ENCODE measurements at places on chromosomes 2 and 18.
A peak's percentile ranks its signal among the peaks of the same experiment; 100 is the strongest.

DNA sequence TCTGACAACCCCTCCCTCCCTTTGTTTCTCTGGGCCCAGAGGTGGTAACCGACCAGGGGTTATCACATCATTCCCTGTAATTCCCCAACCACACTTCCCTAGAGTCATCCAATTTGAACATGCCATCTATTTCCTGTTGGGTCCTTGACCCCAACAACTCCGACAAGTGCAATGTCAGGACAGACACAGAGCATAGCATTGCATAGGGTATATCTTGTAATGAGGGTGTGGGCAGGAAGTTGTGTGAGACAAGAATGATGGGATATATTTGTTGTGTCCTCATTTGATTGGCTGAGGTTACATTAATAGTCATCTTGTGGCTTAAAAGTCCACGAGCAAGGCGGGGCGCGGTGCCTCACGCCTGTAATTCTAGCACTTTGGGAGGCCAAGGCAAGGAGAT is 33.4 kb upstream of the CNOT11 start:
- no peak for DNase-seq

DNA sequence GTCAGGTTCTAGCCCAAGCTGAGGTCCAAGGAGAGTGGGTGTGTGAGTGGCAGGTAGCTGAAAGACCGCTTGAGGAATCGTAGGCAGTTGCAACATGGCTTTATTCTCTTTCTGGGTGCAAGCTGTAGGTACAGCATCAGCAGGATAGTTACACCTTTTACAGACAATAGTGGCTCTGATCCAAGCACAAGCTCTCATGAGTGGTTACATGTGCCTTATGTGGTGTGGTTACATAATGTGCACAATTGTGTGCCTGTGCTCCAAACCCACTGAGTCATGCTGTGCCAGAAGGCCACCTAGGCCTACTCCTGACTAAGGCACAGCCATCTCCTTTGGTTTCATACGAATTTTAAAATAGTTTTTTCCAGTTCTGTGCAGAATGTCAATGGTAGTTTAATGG is 227.6 kb downstream of the SATB2 start:
- DNase-seq, result no peak

DNA sequence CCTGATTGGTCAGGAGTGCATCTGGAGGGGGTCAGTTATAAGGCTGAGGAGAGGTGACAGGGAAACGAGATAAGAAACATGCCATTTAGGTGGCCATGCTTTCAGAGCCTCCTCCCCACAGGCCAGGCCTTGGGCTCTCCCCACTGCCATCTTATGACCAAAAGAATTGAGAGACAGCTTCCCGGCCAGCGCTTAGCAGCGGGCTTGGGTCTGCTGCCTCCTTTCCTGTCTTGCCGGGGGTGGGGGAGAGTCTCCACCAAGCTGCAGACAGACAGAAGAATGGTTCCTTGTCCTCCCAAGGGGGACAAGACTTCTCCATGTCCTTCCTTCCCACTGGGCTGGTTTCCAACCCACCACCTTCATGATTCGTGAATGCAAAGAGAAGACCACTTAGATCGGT is 171.3 kb downstream of the SMAD7 start:
- DNase-seq, result no peak

DNA sequence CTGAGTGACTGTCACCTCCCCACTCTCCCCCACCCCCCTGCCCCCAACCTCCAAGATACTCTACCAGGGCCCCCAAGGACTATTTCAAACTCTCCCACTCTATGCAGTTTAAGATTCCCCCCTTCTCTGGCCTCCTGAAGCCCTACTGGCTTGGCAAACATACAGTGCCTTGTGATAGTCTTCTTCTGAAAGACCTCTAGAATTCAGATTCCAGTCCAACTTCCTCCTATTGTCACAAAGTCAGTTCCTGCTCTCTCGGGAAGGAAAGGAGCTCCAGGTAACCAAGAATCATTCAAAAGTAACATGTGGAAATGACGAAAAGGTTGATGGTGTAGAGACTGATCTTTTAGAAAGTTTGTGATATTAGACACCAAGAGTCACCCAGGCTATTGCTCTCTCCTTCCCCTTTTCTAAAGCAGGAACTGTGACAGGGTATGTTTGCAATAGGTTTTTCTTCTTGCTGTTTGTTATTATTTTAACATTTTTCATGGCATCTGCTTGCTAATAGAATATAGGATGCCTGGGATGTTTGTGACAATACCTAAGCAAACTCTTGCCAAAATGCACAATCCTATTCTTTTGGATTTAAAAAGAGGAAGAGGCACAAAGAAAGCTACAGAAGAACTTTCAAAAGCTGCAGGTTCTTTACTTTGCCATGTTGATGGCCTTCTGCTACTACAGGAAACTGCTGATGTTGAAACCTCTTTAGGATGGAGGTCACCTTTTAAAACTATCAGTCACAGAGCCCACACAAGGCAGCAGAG is 93.5 kb upstream of the MGAT4A start:
- DNase-seq, result no peak

DNA sequence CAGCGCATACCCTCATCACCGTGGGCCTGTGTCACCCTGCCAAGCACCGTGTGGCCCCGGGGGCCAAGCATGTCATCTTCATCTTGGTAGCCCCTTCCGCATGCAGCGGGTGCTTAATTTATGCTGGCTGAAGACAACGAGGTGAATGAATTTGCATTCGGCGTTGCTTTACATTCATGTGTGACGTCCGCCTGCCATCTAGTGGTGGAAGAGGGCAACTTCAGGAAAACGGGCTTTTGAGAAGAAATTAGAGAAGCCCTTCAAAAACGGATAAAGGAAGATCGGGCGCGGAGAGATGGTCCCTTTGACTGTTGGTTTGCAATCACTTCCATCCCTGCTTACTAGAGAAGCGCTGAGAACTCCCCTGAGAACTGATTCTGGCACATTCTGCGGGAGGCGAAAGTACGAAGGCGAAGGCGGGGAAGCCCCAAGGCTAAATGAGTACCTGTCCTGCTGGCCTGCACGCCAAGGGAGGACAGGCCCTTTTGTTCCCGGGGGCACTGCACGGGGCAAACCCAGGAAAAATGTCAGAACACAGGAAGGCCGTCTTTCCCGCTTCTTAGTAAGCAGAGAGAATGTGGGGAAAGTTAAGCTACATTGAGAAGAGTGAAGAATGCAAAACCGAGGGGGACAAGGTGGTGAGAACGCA is 145.9 kb downstream of the ZNF516 start:
- DNase-seq, result peak; percentile 51

DNA sequence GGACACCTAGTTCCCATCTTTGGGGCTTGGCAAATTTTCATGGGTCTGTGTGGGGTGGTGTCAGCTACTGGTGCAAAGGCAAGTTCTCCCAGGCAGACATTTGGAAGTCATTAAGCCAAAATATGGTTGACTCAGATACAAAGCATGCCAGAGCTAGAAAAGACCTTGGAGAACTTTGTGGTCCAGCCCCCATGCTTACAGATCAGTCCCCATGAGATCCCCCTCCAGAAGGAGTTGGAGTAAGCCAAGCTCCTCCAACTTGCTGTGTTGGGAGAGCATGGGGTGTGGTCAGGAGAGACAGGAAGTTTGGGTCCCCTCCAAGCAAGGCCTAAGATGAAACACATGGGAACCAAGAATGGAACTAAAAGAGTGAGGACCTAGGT is 224.5 kb downstream of the CYP26B1 start:
- no peak for DNase-seq

DNA sequence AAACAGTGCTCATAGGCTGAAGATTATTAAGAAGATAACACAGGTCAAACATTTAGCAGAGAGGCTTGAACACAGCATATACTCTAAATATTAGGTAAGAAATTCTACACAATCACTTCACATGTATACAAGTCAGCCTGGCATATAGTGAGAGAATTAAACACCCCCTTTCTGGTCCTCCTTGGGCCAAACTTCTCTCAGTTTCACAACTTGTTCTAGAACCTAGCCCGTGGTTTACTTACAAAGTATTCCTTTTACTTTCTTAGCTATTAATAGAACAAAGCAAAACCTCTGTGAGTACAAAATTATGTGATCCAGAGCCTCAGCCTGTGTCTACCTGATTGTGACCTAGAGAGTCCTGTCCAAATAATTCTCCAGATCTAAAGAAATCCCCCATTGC is 562.8 kb downstream of the TNS1 start:
- no peak for DNase-seq

DNA sequence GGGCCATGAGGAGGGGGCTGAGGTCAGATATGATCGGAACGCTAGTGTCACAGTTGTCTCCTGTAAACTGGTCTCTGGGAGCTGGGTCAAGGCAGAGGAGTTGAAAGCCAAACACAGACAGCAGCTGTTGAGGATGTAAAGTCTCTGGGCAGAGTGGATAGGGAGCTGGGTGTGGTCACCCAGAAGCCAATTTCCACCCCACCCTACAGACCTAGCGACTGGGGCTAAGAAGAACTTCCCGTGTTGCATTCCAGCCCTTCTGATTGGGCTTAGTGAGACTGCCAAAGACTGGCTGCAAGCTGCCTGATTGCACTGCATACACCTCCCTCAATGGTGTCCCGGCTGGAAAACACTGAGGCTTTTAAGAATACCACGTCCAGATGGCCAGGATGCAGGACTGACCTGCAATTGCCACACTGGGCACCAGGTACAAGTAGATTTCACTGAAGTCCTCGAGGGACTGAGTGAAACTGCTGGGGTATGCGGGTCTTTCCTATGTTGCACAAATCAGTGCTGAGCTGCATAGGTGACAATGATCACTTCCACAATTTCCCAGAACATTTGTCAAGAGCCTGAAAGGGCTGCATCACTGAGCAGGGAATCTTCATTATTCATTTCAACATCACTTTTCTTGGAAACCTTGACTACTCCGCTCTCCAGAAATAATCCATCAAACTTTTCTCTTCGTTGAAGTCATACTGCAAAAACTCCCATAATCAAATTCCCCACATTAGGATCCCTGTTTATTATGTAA is 43.1 kb upstream of the EML4 start:
- DNase-seq, result no peak

DNA sequence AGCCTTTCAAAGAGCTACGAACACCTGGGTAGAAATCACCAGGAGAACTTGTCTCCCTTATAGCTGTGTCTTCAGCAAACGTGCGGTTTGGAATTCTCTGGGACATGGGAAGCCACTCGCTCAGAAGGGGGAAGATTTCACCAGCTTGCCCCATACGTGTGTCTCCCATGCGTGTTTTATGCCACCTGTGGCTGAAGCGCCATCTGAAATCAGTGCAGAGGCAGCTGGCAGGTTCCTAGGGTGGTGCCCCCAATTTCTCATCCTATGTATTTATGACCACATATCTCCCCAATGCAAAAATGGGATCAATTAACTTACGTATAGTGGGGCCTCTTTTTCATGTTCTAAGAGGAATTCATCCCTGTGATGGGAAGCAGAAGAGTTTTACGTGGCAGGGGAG is 81.6 kb downstream of the TPO start:
- no peak for DNase-seq

GRCh38 chr2:6937157-6937556 is 19.9 kb downstream of the RNF144A start:
- DNase-seq, result no peak

Measured in substantia nigra (tissue), 51 donors.